ENCODE measurements at places on chromosomes 6 and 20.

GRCh38 chr6:108798670-108799353 is 49.4 kb upstream of the ARMC2 start:
- peak; percentile 2 for DNase-seq

- DNase-seq = no peak
Observed at GRCh38 chr20:3751675-3752385, 15.7 kb downstream of the ADISSP start.

DNA sequence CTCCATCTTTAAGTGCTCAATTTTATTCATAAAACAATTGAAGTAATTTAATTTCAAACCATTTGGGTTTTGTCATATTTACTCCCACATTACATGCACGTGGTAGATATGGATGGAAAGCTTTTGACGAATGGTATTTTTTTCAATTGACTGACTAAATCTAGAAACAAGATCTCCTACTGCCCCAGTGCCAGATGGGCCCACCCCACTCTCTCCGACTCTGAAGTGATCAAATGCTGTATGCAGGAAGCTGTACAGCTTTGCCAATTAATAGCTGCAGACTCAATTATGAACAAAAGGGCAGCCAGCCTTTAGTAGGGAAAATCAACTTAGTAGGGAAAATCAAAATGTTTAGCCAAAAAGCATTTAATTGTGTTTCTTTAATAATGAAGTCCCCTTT is 46.2 kb downstream of the PACRG start:
- DNase-seq = no peak

GRCh38 chr6:4030669-4031068 is 48.3 kb downstream of the FAM217A start:
- no peak for DNase-seq

DNA sequence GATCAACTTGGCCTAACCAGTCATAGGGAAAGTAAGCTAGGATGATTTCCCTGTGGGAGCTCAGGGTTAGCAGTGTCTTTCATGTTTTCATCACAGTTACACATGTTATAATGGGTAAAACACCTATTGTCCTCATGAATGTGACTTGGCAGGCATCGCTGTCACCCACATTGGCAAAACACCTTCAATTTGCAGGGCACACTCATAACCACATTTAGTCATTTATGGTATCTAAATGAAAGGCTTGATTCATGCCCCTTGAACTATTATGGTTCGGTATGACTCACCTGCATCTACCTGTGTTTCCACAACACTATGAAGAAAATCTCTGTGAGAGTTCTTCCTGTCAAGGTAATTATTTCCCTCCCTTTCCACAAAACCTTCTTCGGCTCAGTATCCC is 49.2 kb downstream of the FRK start:
- DNase-seq = no peak

- DNase-seq = no peak
Observed at GRCh38 chr20:14979453-14979986, 642.1 kb upstream of the FLRT3 start.

DNA sequence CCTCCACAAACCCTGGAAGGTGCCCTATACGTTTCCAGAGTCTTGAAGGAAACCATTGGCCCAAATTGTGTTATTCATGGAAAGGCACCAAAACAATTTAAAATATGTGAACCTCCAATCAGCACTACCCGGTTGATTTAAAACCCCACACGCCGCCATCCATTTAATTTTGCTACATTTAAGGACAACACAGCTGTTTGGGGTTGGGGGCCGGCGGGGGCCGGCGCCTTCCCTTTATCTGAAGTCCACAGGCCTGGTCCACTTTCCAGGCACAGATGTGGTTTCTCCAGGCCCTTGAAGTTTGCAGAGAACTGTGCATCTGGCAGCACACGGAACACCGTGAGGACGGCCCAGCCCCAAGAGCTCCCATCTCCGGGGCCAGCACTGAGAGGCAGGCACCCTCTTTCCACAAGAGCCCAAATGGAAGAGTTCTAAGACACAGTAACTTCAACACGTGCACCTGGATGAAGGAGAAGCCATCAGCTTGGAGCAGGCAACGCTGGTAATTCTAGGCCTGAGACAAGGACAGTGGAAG is 16.8 kb upstream of the FRMD1 start:
- no peak for DNase-seq

GRCh38 chr6:128932061-128932460 is 49.1 kb downstream of the LAMA2 start:
- DNase-seq = no peak

GRCh38 chr6:25899123-25899522 is 25.1 kb upstream of the SLC17A3 start:
- no peak for DNase-seq

DNA sequence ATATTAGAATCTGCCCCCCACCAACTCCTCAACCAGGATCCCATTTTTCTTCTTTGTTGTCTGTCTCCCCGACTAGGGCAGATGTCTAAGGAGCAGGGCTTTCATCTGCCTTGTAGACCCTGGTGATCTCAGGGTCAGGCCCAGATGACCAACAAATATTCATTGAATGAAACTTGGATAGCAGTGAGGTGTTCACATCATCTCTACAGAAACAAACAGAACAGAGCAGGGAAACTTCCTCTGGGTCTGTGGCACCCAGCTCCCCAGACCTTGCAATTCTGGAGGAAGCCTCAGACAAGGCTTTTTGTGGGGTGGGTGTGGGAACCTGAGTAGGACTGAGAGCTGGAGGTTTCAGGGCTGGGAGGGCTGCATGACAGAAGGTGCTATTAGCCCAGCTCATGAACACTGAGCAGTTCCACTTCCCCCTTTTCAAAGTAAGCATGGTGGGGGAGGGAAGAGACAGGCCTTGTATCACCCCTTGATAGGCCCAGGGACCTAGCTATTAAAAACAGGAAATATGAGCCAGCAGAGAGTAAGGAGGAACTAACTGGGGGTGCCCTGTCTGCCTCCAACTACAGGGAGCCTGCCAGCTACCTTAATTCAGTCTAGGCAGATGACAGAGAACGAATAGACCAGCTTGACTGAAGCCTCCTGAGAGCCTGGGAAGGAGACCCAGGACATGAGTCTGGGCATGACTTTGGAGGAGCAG is 37.3 kb upstream of the TOP1 start:
- DNase-seq = no peak

DNA sequence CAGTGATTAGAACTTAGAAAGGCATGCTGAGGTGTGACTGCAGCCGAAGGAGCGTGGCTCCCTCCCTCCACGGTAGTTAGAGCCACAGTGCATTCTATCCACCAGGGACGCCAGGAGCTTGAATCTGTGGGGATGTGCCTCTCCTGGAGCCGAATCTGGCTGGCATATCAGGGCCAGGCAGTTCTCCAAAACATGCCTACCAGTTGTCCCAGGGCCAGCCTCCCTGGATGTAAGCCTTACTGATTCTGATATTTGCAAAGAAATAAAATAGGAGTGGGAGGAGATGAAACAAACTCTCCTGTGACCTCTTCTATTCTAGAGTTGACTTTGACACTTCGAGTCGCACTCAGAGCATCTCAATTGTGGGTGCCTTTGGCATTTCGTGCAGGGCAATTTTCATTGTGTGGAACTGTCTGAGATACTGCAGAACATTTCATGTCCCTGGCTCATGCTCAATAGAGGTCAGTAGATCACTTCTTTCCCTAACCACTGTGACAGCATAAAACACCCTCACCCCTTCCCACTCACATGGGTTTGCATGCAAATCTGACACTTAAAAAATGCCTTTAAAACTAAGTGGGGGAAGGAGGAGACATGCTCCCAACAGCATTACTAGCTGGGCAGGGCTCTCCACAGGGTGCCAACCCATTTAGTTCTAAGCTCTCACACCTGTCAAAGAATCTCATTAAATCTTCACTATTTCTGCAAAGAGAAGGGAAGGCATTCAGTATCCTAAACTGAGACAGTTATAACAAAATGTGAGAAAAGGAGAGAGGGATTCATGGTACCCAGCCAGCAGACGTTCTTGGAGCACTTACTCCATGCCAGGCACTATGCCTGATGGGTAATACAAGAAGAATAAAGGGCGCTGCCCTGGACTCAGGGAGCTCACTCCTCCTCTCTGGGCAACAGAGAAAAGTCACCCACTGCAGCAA is 378.9 kb downstream of the PREX1 start:
- DNase-seq = no peak

- DNase-seq = no peak
Observed at GRCh38 chr20:8646716-8647115, 422.2 kb upstream of the PLCB4 start.

- no peak for DNase-seq
Observed at GRCh38 chr20:38134427-38135270, 30.4 kb downstream of the TGM2 start.

- DNase-seq = no peak
Observed at GRCh38 chr20:53565254-53565653, 28.4 kb downstream of the ZNF217 start.

GRCh38 chr6:4806337-4806725 is 30.1 kb downstream of the CDYL start:
- no peak for DNase-seq

GRCh38 chr6:45920819-45921511 is 94.7 kb downstream of the CLIC5 start:
- DNase-seq = no peak

DNA sequence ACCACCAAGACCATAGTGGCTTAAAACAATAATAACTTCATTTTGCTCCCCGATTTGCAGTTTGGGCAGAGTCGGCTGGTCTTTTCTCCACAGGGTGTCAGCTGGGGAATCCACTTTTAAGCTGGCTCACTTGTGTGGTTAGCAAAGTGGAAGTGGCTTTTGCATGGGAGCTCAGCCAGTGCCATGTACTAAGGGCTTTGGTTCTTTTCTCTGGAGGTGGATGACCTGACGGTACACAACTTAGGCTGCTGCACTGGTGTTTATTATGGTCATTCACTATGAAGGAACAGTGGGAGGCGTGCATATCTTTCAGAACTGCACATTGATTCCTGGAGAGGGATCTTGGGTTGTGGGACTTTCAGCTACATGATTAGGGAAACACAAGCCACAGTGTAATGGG is 141.0 kb downstream of the OR2B2 start:
- DNase-seq = no peak

DNA sequence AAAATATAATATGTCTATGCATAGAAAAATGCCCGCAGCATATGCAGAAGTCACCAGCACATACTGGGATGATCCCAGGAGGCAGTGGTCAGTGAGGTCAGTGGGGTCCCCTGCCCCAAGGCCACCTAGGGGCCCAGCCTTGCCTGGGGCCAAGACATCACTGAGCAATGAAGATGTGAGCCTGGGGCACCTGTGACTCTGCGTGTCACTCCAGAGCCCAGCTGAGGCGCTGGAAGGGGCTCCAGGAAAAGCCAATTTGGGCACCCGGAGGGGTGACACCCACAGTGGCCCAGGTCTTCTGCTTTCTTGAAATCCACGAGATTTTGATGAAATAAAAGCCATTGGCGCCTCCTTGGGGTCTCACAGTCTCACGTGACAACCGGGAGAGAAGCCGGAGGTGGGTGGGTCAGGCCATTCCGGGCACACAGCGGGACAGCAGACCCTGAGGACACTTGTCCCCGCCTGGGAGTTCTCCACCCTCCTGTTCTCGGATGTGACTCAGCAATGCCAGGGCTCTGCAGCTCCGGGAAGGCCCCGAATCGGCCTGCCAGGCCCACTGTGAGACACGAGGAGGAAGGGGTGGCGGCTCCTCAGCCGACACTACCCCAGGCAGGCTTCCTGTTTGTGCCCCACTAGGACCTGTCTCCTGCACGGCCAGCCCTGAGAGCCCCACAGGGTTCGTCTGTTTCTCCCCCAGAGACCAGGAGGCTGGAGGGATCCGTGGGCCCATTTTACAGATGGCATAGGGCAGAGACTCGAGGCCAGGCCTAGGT is 24.4 kb upstream of the SLCO4A1 start:
- no peak for DNase-seq

DNA sequence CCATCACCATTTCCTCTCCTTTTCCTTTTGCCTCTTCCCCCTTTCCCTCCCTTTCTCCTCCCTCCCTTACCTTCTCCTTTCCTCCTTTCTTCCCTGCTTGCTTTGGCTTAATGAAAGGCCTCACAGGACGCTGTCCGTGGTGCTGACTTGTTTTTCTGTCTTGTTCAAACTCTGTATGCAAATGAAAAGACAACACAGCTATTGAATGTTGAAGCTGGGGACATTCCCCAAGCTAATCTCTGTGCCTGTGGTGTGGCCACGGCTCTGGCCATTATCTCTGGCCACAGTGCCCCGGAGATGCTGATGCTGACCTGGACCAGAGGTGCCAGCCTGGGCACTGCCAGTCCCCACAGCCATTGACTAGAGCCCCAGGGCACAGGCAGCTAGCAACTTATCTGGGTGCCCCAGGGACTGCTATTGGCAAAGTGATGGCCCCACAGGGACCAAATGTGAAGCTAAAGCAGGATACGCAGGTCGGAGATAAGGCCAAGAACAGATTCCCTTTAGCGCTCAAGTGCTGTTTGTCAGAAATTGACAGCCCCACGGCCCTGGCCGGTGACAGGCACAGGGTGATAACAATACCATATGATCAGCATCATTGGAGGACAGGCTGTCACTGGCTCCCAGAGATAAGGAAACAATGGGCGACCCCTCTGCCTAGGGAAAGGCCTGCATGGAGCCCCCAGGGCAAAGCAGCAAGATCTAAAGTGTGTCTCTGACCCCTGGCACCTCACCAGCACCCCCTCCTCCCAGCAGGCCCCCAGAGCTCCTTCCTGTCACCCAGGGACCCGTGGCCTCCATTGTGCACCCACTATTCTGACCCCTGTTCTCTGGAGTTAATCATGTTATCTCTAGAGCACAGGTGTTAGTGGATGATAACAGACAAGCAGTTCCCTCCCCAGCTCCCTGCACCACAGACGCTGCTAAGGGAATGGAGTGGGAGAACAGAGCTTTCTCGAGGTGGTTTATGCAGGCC is 31.6 kb upstream of the SLC32A1 start:
- DNase-seq = no peak

- DNase-seq = no peak
Observed at GRCh38 chr6:68633972-68634725, 933 bp upstream of the ADGRB3 start.

DNA sequence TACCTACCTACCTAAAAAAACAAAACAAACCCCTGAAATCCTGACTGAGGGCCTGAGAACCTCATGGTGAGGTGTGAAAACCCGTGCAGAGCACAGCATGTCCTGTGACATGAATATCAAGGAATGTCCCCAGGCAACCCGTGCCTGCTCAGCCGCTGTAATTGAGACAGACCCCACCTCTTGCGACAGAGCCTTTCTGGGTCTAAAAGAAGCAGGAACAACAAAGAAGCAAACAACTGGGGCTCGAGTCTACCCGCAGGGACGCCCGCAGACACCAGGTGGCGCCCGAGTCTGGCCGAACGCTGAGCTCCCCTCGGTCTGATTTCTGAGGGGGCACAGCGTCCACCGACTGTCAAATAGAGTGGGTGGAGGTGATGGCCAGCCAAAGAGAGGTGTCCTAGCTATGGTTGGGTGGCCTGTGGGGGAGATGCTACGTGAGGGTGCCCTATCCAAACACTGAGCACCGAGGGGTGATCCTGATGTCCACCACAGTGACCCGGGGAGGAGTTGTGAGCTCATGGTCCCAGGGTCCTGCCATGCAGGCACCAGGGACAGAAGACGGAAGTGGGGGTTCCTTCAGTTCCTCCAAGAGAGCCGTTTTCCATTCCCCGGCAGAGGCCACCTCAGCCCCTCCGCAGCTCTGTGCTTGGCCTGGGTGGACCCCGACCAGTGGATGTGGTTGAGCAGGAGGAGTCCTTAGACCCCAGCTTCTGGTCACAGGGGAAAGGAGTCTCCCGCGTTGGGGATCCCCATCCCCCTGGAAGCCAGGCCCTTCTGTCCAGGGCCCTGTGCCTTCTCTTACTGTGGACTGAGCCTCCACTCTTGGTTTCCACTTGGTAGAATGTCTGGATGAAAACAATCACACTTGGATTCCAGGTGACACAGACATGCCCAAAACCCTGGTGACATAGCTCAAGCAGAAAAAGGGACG is 268.2 kb downstream of the CDC5L start:
- peak; percentile 49 for DNase-seq

GRCh38 chr20:9949563-9949962 is 85.2 kb upstream of the ANKEF1 start:
- no peak for DNase-seq

Measured in activated CD4-positive, CD25-positive, alpha-beta regulatory T cell treated with anti-CD3 and anti-CD28 coated beads, Interleukin-2, amount 50 U/mL, for 16 hours (primary cell).